ENCODE measurements at places on chromosomes 6 and 20.

- no peak for DNase-seq
These were observed 148.5 kb upstream of the BEND6 start for GRCh38 chr6:56806368-56806767.

GRCh38 chr6:51926125-51926524 lies 161.3 kb downstream of the PKHD1 start:
- DNase-seq = no peak

GRCh38 chr6:42221546-42221945 lies 3.9 kb upstream of the MRPS10 start:
- no peak for DNase-seq

GRCh38 chr20:25275813-25276532 lies 28.1 kb downstream of the PYGB start:
- DNase-seq = no peak

DNA sequence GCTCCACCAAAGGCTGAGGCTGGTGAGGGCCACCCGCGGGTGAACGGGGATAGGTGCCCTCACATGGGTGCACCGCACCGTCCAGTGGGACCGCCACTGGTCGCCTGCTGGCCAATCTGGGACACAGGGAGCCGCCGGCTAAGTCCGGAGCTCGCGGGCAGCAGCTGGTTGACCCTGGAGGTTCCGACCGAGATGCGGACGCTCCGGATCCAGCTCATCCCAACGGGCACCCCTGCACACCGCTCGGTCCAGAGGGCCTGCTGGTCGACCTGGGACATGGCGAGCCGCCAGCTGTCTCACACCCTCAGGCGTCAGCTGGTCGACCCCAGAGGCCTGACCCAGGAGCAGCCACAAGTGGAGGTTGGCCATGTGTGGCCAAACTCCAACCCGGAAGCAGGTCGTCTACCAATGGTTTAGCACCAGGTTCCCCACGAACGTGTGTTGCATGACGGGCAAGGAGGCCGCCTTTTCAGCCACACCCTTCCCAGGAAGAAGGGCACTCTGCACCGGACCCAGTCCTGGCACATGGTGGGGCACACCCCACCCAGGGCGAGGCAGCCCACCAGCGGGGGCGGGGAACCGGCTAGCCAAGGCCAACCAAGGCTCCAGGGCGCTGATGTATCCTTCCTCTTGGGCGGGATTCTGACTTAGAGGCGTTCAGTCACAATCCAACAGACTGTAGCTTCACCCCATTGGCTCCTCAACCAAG lies 746.0 kb upstream of the DEFB115 start:
- no peak for DNase-seq

DNA sequence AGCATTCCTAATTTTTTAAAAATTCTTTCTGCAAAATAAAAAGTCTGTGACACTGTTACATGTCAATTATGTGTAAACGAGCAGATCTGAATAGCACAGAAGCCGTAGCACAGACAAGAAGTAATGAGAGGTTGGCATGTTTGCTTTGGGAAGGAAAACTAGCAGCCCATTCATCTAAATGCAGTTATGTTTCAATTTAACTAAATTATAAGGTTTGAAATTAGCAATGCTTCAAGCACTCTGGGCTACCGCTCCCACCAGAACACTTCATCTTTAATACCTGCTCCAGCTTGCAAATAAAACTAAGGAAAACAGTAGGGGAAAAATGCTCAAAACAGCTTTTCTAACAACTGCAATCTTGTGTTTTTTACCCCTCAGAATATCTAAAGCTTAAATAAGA lies 73.9 kb downstream of the PTPRK start:
- DNase-seq = no peak

DNA sequence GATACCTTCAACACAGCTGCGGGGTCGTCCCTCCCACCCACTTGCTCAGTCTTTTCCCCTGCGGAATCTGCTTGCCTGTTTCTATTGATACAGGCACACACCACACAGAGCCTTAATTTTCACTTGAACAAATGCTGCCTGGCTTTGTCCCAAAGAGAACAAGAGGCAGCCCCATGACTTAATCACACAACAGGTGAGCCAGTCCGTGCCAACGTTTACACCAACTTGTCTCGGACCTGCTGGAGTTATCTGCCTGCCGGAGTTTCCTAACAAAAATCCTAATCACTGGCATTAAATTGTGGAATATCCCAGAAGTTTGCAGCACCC lies 186.8 kb upstream of the RREB1 start:
- no peak for DNase-seq

DNA sequence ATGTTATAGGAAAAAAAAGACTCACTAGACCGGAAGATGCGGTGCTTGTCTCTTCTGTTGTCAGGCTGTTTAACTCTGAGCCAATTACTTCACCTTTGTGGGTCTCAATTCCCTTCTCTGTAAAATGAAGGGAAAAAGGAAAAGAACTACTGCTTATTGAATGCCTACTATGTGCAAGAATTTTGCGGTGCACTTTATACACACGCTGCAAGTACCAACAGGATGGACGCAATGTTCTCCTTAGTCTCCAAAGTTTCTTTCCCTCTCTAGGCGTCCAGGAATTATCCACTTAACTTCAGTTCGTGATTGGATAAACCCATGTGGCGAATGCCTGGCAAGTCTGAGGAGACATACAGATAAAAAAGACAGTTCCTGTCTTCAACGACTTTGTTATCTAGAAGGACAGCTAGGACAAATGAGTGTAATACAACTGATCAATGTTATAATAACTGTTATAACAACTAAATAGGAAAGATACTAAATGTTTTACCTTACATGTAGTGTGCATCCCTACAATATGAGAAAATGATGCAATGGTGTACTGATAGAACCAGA lies 69.0 kb upstream of the JARID2 start:
- DNase-seq = no peak

GRCh38 chr6:170224694-170225660 lies 65.9 kb downstream of the DLL1 start:
- no peak for DNase-seq

GRCh38 chr6:28134015-28134414 lies 7.7 kb upstream of the ZKSCAN8 start:
- DNase-seq = peak; percentile 20

- DNase-seq = no peak
These were observed 56.6 kb upstream of the CLDN20 start for GRCh38 chr6:155207223-155207622.

- DNase-seq = no peak
These were observed 24.2 kb upstream of the TMX4 start for GRCh38 chr20:8043687-8044282.

- no peak for DNase-seq
These were observed 100.1 kb upstream of the BHLHE23 start for GRCh38 chr20:63106765-63107448.

DNA sequence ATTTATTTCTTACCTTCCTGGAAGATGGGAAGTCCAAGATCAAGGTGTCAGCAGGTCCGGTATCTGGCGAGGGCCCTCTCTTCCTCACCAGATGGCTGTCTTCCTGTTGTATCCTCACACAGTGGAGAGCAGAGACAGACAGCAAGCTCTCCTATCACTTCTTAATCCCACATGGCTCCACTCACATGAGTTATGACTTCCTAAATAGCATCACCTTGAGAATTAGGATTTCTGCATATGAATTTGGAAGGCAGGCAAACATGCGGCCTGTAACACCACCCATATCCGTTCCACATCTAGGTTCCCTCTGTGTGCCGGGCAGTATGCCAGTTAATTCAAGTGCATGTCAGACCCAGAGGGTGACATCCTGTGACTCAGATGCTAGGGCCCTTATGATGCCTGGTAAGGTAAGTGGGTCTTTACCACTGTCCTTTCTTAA lies 2.1 kb downstream of the RAET1E start:
- DNase-seq = peak; percentile 32

DNA sequence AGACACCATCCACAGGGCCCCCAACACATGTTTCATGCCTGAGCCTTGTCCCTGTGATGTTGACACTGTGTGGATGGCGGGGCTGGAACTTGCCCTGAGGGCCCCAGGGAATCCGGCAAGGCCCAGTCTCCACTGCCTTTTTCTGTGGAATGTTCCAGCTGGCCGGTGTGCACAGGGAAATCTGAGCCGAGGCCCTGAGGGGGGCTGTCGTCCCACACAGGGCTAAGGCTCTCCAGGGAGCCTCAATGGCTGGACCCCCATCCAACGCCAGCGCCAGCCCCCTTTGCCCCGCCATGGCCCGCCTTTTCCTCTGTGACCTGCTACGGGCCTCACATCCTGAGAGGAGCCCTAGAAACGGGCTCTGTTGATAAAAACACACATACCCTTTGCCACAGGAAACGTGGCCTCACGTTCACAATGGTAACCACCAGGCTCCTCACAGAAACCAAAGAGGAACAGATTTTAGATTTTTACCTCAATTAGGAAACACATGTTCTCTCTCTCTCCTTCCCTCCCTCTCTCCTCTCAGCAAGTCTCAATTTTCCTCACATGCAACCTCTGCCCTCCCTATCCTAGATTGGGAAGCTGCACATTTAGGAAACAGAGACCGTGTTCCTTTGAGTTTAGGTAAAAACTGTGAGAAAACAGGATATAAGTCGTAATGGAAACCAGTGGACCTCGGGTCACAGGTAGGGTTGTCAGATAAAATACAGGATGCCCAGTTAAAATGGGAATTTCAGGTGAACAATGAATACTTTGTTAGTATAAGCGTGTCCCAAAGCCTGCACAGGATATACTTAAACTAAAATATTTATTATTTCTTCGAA lies 13.7 kb upstream of the ZNF831 start:
- peak; percentile 69 for DNase-seq

- DNase-seq = peak; percentile 39
These were observed 816 bp downstream of the NPEPL1 start for GRCh38 chr20:58693226-58694006.

DNA sequence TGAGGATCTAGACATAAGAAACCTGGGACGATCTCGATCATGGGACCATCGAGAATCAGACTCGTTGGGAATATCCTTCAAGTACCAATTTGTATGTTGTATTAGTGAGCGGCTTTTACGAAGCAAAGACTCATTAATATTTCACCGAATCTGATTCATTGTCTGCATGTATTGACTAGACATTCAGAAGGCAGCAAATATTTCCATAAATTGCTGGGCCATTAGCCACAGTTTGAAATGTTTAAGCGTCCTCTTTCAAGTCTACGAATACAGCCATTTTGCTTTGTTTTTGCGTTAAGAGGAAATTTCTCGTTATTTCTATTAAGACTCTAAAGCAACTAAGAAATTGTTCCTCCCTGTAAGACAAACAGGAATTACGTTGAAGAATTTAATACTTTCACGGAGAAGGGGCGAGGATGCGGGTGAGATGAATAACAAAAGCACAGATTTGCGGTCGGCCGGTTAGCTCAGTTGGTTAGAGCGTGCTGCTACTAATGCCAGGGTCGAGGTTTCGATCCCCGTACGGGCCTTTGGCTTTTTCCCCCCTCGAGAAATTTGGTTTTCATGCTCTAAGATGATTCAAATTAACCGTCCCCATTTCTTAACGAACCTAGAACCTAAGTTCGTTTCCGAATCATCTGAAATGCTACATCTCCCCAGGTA lies 18.5 kb downstream of the POM121L2 start:
- DNase-seq = no peak

- DNase-seq = no peak
These were observed 85.6 kb upstream of the PTPRK start for GRCh38 chr6:128605961-128606360.

DNA sequence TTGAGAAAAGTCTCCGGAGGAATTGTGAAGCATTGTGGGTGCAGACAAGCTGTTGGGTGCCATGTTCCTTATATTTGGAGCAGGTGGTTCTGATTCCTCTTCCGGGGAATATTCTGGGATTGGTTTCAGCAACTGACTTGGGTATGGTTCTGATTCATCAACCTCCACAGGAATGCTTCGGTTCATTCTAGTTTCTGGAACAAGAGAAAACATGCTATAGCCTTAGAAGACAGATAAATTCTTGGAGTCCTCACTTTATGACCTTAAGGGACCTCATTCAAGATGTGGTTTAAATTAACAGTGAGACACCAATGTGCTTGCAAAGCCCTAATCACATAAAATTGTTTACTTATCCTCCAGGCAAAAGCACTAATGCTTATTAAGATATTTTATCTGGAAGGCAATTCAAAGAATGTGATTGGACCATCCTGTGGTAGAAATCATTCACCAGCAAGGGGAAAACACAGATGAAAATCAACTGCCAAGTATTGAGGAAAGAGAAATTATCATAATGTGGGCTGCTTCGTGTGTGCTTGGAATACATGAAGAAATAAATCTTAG lies 13.7 kb downstream of the TRAF3IP2 start:
- no peak for DNase-seq

DNA sequence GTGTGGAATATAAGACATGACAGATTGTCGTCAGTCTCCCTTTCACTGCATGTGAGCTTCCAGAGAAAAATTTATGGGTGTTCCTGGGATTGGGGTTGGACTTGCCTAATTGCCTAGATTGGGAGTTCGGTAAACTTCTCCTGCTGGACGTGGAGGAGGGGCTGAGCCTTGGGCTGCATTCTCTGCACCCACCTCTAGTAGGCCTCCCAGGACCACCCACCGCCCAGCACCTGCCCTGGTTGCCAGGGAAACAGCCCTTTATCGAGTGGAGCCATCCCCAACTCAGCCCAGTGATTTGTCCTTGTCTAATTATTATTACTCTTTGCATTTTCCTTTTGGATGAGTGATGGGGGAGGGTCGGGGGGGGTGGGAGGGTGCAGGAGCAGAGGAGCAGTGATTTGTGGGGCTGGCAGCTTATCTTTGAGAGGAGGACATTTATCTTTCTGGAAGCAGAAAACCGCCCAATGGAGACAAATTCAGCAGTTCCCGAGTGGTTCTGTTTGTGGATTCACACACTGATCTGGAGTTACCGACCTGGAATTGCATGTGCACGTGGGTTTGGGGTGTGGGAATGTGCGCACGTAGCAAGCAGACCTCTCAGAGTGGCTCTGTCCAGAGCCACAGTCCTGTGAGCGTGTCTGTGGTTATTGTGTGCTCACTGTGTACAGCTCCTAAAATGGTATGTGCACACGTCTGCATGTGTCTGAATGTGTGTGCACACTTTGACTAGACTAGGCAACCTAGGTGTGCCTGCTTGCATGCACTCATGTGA lies 104.5 kb downstream of the DHX35 start:
- DNase-seq = no peak

GRCh38 chr6:65191471-65191870 lies 515.6 kb downstream of the EYS start:
- DNase-seq = no peak

DNA sequence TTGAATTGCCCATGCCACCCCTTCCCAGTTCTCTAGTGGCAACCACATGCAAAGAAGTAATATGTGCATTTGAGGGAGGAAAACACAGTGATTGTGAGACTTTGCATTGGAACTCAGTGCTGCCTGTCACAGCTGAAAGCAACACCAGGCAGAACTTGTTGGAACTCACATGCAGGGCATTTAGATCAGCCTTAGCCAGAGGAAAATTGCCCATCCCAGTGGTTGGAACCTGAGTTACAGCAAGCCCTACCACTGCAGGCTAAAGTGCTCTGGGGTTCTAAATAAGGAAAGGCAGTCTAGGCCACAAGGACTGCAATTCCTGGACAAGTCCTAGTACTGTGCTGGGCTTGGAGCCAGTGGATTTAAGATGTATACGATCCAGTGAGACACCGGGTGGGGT lies 245.3 kb upstream of the UFL1 start:
- DNase-seq = no peak

GRCh38 chr6:13180538-13180937 lies 147.8 kb downstream of the TBC1D7 start:
- DNase-seq = no peak

GRCh38 chr20:44540834-44541233 lies 19.0 kb upstream of the SERINC3 start:
- DNase-seq = no peak

All from activated T-cell treated with anti-CD3 and anti-CD28 coated beads, Interleukin-2, amount 50 U/mL, for 48 hours (primary cell).